Activated CD4-positive, alpha-beta memory T cell treated with anti-CD3 and anti-CD28 coated beads, Interleukin-2, amount 10 ng/mL, durations not matched to agents 7 days and 5 days (primary cell): ENCODE measurements at places on chromosomes 5 and 9.
A peak's percentile ranks its signal among the peaks of the same experiment; 100 is the strongest.

DNA sequence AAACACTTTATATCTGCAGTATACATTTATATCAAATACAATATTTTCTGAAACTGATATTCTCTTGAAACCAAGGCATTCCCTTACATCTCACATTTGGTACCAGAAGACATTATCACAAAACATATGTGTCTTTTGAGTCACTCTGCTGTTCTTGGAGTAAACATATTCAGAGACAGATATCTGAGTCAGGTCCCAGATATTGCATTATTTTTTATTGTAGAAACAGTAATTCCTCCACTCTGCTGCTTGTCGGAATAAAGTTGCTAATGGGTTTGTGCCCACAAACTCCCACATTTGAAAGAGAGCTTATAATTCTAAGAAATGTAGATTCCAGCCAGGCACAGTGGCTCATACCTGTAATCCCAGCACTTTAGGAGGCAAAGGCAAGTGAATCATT lies 261.1 kb upstream of the DAPK1 start:
- DNase-seq = no peak

GRCh38 chr5:176296-176823 lies 14.9 kb upstream of the LRRC14B start:
- DNase-seq = no peak

GRCh38 chr9:78187763-78188484 lies 48.0 kb upstream of the CEP78 start:
- no peak for DNase-seq

- no peak for DNase-seq
These were observed 54.4 kb upstream of the FABP6 start for GRCh38 chr5:160174780-160175437.

DNA sequence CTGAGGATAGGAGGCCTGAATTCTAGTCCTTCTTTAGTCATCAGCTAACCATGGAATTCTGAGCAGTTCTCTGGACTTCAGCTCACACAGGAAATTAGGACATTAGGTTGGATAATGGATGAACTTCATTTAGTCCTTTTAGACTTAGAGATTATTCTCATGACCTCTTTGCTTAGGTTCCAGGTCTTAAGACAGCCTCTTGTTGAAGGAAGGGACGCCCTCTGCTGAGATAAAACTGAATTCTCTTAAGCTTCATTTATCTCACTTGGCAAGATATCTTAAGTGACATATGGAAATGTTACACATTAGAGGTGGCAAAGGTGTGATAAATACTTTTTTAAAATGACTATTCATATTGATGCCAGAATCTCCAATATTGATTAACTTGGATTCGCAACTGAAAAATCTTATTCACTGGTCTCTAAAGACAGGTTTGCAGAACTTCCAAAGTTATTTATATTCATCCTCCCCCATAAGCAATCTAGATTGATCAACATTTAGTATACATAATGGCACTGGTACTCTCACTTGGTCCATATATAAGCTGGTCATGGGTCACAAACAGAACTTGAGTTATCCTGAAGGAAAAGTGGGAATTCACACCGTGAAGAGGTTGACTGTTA lies 16.9 kb upstream of the ZNF366 start:
- no peak for DNase-seq

- no peak for DNase-seq
These were observed 90.7 kb upstream of the DHFR start for GRCh38 chr5:80745490-80745889.

- DNase-seq = no peak
These were observed 519.0 kb upstream of the DAB2 start for GRCh38 chr5:39943811-39944210.

GRCh38 chr9:114184071-114184470 lies 28.7 kb downstream of the COL27A1 start:
- DNase-seq = no peak

- no peak for DNase-seq
These were observed 5.4 kb upstream of the GLT6D1 start for GRCh38 chr9:135644631-135645218.

DNA sequence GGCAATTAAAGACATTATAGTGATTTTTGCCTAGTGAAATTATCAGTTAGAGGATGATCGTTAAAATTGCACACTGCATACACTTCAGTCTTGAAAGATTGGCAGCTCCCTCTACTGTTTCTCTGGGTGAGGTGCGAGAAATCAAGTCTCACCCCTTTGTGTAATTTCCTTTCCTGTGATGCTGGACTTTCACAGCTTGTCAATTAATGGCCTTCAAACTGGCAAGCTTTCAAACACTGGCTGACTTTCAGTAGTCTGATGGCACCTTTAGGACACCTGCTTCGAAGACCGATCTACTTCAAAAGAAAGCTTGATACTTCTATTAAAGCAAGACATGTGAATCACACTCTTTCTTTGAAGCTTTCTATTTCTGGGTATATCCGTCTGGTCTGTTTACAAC lies 706.7 kb upstream of the PTPRD start:
- no peak for DNase-seq

- no peak for DNase-seq
These were observed 119.9 kb downstream of the BNC2 start for GRCh38 chr9:16750553-16750952.

DNA sequence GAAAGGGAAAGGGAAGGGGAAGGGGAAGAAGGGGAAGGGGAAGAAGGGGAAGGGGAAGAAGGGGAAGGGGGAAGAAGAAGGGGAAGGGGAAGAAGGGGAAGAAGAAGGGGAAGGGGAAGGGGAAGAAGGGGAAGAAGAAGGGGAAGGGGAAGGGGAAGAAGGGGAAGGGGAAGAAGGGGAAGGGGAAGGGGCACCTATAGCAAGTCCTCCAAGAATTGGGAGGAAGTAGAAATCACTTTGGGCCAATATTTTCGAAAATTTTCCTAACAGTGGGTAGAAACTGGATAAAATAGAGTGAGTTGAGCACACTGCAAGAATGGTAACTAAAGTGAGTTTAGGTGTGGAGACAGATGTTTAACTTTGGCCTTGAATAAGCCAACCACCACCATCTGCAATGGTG lies 915.3 kb downstream of the DNAH5 start:
- no peak for DNase-seq

DNA sequence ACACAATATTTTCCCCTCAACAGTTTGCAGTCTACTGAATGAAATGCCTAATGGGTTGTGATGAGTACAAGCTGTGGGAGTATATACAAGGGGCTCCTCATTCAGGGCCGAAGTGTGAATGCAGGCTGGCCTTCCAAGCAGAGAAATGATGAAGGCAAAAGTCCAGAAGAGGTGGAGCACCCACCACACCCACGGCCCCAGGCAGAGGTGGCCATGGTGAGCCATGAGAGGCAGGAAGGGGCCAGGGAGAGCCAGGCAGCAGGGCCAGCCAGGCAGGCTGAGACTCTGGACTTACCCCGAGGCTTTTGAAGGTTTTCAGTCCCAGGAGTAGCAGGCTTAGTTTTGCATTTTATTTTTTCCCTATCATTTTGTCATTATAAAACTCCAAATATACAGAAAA lies 218.1 kb downstream of the AUH start:
- no peak for DNase-seq

DNA sequence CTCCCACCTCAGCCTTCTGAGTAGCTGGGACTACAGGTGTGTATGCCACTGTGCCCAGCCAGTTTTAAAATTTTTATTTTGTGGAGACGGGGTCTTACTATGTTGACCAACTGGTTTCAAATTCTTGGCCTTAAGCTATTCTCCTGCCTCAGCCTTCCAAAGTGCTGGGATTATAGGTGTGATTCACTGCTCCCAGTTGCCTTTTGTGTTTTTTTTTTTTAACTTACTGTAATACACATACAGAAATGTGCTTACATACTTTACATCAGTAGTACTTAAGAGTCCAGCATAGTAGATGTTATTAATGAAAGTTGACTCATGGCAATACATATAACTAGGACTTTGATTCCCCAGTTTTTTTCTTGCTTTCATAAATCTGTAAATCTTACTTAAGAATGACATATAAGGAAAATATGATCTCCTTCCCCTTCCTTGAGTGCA lies 4.7 kb downstream of the MAN2A1 start:
- no peak for DNase-seq

- no peak for DNase-seq
These were observed 186.6 kb upstream of the PANK3 start for GRCh38 chr5:168765551-168766425.

DNA sequence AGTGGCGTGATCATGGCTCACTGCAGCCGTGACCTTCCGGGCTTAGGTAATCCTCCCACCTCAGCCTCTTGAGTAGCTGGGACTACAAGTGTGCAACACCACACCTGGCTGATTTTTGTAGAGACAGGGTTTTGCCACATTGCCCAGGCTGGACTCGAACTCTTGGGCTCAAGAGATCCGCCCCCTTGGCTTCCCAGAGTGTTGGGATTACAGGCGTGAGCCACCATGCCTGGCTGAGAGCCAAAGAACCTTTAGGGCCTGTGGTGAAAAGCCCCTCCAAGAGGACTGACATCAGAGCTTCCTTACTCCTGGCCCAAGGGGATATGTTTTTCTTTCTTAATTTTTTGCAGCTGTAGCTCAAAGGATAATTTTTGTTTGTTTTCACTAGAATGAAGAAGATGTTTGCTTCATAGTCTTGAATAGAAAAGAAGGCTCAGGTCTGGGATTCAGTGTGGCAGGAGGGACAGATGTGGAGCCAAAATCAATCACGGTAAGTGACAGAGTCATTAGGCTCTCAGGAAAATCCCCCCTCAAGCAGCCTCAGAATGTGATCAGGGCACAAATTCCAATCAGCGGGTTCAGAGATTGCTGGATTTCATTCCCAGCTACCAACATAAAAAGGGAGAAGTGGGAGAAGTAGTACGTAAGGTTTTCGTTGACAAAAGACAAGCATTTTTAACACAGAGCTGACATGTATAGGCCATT lies 77.1 kb downstream of the GOLPH3 start:
- DNase-seq = no peak

GRCh38 chr9:92706218-92706940 lies 36.4 kb upstream of the IPPK start:
- DNase-seq = peak; percentile 68

- no peak for DNase-seq
These were observed 307.6 kb upstream of the TNC start for GRCh38 chr9:115425601-115426000.

DNA sequence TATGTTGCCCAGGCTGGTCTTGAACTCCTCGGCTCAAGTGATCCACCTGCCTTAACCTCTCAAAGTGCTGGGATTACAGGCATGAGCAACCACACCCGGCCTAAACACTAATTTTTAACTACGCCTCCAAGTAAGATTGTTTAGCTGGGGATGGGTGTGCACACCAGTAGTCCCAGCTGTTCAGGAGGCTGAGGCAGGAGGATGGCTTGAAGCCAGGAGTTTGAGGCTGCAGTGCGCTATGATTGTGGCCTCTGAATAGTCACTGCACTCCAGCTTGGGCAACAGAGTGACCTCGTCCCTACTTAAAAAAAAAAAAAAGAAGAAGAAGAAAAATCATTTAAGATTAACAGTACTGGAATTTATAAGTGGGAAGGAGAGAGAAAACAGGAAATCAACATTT lies 90.8 kb upstream of the NR5A1 start:
- DNase-seq = no peak

- DNase-seq = no peak
These were observed 109.4 kb upstream of the MVB12B start for GRCh38 chr9:126217250-126217653.

DNA sequence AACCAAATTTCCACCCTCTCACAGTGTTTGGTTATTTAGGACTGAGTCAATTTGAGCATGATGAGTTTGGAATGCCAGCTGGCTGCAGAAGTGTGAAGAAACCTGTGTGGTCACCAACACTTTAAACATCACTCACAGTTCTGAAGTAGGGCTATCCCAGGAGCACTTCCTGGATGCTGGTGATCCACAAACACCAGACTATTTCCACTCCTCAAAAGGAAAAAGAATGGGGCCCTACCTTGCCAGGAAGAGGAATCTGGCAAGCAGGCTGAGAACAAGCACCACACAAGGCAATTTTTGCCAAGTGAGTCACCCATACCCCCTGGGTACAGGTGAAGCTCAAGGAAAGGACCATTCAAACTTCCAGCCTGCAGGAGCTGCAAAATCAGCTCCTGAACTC lies 294.2 kb upstream of the PTGER4 start:
- no peak for DNase-seq

- DNase-seq = no peak
These were observed 67.6 kb downstream of the GHR start for GRCh38 chr5:42490831-42491230.

DNA sequence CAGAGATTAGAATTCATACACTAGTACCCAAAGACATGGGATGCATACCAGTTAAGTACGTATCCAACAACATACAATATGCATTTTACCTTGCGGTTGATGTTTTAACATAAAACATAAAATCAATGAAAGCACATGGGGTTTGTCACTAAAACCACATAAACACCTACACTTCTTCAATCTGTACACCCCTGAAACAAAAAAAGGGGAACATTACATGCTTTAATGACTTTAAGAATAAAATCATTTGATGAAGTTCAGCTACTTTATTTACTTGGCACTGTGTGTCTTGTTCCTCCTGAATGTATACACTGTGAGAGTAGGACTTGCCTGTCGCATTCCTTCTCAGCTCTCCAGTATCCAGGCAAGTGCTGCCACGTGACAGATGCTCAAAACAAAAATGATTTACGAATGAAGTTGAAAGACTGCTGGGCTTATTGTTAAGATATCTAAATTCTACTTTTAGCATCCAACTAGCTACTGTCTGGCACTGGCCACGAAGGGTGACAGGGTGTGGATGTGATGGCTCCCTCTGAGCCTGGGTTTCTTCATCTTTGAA lies 21.0 kb downstream of the TNFSF15 start:
- DNase-seq = no peak

DNA sequence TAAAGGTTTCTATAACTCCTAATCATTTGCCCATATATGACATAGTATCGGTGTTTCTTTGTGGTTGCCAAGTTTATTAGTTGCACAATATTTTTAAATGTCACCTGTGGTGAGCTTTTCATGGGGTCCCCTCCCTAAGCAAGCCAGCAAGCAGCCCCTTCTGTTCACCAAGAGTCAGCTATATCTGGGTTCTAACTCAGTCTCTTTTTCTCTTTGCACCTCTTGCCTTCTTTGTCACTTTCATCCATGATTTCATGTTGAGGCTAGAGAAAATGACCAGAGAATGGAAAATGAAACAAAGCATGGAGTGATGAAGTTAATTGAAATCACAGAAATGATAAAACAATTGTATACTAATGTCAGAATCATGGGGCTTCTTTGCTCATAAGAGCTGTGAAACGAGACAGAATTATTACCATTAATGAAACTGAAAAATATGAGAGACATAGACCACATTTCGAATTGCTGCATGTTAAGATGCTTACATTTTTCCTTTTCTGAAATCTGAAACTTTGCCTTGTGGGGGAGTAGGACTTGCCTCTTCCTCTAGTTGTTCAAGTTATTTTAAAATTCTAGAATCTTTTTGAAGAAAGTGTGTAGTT lies 75.7 kb downstream of the CAMK4 start:
- no peak for DNase-seq

- no peak for DNase-seq
These were observed 9.3 kb downstream of the HAVCR1 start for GRCh38 chr5:157049605-157050004.

- no peak for DNase-seq
These were observed 10.3 kb upstream of the BRD3OS start for GRCh38 chr9:134014946-134015345.
